GM06990 (cell line): ENCODE measurements at places on chromosomes 1 and 21.

- DNase-seq: peak; percentile 27
These were observed 419.4 kb downstream of the GPATCH2 start for GRCh38 chr1:217211486-217211885.

DNA sequence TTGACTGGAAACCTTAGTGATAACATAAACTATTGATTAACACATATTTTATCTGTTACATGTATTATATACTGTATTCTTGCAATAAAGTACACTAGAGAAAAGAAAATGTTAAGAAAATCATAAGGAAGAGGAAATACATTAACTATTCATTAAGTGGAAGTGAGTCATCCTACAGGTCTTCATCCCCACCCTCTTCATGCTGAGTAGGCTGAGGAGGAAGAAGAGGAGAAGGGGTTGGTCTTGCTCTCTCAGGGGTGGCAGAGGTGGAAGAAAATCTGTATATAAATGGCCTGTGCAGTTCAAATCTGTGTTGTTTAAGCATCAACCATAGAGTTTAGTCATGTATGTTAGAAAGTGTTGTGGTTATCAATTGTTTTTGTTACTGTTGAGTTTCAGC lies 66.1 kb upstream of the CHODL start:
- DNase-seq: no peak

DNA sequence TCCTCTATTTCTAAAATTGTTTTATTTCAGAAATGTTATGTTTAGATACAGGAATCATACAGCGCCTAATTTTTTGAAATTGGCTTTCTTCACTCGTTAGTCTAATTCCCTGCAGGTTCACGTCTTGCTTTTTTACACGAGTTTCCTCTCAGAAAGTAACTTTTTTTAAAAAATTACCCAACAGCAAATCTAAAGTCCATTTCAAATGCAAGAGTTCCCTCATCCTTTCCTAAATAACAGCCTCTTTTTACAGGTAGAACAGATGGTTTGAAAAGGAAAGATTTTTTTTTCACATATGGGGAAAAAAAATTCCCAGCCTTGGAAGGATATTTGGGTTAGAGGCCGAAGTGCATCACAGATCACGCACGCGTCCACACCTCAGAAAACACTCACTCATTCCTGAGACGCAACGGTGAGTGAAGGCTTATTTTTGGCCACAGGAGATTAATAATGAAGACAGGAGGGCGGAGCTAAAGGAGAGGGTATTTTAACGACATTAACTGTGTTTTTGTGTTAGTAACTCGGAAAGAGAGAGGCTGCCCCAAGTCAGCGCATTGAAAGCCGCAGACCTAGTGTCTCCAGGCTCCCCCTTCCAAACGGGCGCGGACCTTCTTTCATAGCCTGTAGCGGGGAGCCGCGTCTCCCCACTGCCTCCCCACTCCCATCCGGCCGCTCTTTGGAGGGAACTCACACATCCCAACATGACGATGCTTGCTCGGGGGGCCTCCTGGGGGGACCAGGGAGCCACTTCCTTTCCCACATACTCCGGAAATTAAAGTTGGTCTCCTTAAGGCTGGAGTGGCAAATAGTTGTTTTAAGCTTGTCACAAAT lies 969 bp upstream of the RIPK4 start:
- no peak for DNase-seq

GRCh38 chr1:158685085-158685484 lies 1.4 kb downstream of the SPTA1 start:
- no peak for DNase-seq

GRCh38 chr1:165481820-165482532 lies 37.0 kb upstream of the RXRG start:
- no peak for DNase-seq

DNA sequence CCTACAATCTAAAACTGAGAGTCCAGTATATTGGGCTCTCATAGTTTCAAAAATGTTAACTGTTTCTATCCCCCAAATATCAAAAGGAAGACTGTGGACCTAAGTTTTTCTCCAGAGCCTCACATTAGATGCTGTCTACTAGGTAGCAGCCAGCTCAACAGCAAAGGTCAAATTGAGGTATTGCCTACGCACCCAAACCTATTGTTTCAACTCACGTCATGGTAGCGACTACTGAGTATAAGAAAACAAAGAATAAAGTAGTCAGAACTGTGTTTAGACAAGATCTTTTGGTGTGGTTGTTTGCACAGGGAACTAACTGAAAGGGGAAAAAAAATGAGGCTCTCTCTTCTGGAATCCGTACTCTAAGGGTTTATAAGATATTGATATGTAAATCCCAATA lies 173.2 kb downstream of the LBR start:
- no peak for DNase-seq

DNA sequence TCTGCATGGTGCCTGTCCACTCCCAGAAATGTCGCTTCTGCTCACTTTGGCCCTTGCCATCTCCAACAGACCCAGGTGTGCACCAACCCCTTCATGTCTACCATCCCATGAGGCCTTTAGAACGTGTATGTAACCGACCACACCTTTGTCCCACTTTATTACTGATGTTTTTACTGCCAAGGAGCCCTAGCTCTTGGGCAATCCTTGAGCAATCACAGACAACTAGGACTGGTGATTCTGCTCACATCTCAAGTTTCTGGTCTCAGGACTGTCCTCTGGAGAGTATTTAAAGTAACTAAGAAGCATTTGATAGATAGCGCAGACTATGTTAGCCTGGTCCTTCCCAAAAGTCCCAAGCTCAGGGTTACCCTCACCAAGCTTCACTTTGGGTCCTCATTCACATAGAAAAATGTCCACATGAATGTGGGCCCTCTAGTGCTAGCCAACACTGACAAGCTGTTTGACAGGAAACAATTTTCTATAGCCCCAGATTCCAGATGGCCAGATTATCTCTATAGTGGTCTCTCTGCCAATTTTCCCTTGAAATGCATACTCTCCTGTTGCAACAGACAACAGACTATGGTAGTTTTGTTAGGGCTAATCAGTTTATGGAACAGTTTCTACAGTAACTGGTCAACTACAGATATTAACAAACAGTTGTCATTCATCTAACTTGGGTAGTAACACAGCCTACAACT lies 6.9 kb upstream of the TMEM81 start:
- no peak for DNase-seq

GRCh38 chr1:170215072-170215885 lies 69.5 kb downstream of the NTMT2 start:
- DNase-seq: no peak

- DNase-seq: no peak
These were observed 57.4 kb upstream of the TARS2 start for GRCh38 chr1:150429805-150430204.

GRCh38 chr1:84289169-84289785 lies 12.2 kb upstream of the SAMD13 start:
- DNase-seq: no peak

DNA sequence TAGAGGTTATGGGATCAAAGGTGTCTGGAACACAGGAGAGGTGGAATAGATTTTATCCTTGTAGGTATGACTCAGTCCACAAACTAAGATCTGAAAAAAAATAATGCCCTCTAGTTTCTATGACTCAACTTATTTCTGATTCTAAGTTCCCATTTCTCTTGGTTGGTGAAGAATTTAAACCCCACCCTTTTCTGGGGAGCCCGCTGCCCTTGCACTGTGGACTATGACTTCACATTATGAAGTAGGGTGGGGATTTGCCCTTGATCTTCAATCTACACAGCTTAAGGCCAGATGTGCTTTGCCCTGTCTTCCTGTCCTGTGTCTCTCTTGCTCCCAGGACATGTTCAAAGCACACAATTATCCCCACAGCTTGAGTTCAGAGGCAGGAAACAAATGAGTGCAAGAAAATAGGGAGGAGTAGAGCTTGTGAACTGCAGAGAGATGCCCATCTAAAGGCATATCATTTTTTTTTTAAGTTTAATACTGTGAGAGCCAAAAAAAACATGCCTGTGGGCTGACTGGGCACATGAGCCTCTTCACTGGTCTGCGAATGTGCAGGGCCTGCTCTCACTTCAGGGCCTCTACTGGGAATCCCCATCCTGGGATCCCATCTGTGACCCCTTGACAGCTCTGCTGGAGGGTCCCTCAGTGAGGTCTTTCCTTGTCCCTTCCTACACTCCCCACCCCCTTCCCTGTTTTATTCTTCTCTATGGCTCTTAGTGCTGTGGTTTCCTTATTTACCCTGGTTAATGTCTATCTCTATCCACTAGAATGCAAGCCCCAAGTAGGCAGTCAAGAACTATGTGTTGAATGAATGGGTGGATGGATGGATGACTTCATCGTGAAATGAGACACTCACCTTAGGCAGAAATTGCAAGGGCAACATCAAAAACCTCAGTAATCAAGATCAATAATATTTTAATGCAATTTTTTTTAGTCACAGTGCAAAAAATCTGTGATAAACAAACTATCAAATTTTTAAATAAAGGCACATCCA lies 61.5 kb downstream of the CD58 start:
- DNase-seq: peak; percentile 55

- no peak for DNase-seq
These were observed 36.3 kb downstream of the MARK1 start for GRCh38 chr1:220564216-220564615.

DNA sequence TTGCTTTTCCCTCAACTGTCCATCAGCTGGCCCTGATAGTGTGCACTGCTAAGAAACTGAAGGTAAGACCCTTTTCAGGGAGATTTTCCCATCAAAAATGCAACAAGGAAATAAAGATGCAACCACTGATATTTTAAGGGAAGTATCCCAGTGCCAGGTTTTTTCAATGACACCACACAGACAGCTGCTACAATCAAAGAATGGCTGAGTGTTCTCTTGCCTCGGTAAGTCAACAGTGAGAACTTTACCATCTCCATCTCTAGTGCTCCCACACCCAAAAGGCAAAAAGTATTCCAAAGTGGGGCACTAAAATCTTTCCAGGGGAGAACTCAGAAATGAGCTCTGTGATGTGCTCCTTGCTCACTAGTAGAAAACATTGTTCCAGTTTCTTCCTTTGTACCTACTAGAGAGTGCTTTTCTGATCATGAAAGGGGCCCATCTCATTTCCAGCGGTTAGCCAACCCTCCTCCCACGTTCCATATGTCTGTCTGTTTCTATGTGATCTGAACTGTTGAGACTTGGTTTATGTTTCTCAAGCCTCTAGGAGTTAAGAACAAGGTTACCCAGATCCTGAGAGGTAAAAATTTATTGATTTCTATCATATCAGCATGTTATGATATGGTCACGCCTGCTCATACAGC lies 67.6 kb upstream of the NEK2 start:
- no peak for DNase-seq

- DNase-seq: no peak
These were observed 8.2 kb downstream of the TNN start for GRCh38 chr1:175075572-175076568.

DNA sequence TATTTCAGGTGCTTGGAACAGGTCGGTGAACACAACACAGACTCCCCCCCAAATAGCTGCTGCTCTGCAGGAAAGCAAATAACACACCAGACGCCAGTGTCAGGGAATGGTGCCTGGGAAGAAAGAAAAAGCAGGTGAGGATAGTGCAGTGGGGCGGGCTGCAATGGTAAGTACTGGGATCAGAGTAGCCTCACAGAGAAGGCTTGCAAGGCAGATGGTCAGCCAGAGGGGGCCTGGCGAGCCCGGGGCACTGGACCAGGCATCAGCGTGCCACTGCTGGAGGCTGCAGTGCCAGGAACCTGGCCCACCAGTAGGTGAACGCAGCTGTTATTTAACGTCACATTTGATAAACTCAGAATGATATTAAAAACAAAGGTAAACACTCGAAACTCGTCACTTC lies 60.0 kb downstream of the POFUT2 start:
- no peak for DNase-seq

GRCh38 chr1:90650401-90650800 lies 66.7 kb downstream of the BARHL2 start:
- no peak for DNase-seq

DNA sequence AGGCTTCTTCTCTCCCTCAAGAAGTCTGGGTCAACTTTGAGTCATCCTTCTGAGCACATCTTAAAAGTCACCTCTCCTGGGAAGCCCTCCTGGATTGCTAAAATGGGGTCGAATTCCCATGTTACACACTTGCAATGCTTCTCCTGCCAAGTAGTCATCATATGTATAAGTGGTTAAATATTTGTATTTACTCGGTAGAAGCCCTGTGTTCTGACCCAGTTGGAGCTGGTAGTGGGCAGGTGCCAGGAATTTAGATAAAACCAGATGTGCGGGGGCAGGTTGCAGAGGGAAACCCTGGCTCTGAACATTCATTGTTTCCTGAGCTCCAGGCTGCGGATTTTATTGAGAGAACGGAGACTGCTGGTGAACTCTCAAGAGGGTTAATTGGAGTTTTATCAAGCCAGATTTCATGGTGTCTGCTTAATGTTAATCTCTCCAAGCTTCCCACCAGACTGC lies 52.8 kb upstream of the RPL11 start:
- DNase-seq: no peak

- DNase-seq: no peak
These were observed 1.7 kb upstream of the MAN1A2 start for GRCh38 chr1:117365350-117366176.

DNA sequence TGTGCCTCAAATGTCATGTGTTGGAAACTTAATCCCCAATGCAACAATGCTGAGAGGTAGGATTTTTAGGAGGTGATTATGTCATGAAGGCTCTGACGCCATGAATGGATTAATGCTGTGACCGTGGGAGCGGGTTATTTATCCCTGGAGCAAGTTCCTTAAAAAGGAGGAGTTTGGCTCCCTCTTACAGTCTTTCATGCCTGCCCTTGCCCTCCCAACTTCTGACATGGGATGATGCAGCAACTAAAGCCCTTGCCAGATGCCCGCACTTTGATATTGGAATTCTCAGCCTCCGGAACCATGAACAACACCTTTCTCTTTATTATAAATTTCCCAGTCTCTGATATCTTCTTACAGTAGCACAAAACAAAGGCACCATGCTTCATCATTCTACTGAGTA lies 685.3 kb upstream of the CHRM3 start:
- DNase-seq: no peak

- DNase-seq: no peak
These were observed 118.8 kb downstream of the NEK7 start for GRCh38 chr1:198275597-198275996.

DNA sequence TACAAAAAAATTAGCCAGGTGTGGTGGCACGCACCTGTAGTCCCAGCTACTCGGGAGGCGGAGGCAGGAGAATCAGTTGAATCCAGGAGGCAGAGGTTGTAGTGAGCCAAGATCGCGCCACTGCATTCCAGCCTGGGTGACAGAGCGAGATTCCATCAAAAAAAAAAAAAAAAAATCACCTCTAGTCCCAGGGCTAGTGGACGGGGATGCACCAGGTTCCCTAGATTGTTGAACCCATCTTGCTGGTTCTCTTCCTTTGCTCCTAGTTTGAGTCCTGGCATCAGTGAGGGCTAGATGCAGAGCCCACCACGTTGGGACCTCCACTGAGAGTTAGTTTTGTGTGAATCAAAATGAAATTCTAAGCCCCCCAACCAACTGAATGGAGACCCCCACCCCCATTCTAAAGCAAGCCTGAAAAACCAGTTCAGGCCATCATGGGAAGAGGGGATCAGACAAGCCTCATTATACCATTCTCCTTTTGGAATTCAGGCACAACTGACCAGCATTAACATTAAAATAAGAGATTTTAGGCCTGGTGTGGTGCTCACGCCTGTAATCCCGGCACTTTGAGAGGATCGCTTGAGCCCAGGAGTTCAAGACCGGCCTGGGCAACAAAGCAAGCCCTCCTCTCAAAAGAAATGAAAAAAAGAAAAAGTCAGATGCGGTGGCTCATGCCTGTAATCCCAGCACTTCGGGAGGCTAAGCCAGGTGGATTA lies 17.9 kb upstream of the L1TD1 start:
- DNase-seq: no peak

GRCh38 chr1:208835097-208835463 lies 590.9 kb upstream of the PLXNA2 start:
- DNase-seq: no peak

- DNase-seq: no peak
These were observed 136.2 kb downstream of the ZC3H11B start for GRCh38 chr1:219476716-219477115.
